ENCODE measurements at places on chromosomes 7 and 10.

DNA sequence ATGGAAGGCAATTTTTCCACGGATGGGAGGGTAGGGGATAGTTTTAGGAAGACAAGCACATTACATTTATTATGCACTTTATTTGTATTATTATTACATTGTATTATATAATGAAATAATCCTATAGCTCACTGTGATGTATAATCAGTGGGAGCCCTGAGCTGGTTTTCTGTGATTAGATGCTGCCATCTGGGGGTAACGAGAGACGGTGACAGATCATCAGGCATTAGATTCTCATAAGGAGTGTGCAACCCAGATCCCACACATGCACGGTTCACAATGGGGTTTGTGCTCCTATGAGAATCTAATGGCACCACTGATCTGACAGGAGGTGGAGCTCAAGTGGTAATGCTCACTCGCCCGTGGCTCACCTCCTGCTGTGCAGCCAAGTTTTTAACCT is 103.9 kb upstream of the STK17A start:
- DNase-seq, result no peak

- peak; percentile 15 for DNase-seq
Measured at GRCh38 chr7:140176122-140176701, 571 bp downstream of the KDM7A start.

- no peak for DNase-seq
Measured at GRCh38 chr7:152752200-152752912, 7.2 kb upstream of the ACTR3B start.

- DNase-seq, result no peak
Measured at GRCh38 chr7:16590424-16590823, 55.1 kb downstream of the ANKMY2 start.

DNA sequence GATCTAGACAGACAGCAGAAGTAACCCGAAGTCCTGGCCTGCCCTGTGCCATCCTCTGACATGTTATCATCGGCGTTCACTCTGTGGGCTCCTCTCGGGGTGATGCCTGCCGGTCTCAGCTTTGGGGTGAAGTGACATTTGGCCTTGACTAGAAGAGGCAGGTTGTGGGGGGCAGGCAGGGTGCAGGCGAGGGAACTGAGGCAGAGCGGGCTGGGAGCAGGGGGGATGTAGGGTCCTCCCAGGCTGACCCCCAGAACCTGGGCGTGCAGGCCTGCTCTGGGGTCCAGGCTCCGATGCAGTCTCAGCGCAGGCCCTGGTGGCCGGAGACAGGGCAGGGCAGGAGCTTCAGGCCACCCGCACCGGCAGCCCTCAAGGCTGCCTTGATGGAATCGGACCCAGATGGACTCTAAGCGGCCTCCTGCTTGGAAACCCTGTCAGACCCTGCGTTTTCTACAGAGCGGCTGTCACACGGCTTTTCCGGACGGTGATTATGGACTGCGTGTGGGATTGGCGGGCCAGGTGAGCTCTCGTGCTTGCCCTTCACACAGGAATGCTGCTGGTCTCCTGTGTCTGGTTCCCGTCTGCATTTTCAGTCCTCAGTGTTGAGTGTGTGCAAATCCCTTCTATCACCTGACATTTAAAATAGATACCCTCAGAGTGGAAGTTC is 842 bp upstream of the JAKMIP3 start:
- DNase-seq, result no peak

DNA sequence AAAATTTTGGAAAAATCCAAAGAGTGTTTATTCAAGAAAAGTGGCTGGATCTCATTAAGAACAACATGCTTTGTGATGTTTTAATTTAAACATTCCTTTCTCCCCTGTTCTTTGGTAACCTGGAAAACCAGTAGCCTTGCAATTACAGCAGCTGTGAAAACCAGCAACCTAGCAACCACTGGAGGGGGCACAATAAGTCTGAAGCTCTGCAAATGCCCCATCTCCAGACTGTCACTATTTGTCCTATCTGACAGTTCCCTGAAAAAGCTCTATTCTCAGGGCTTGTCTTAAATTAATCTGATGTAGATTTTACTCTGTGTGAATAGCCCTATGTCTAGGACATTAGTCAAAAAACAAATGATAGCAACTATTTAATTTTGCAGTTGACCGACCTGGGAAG is 137.6 kb upstream of the THSD7A start:
- DNase-seq, result no peak

GRCh38 chr7:23743226-23743625 is 33.2 kb downstream of the STK31 start:
- no peak for DNase-seq

DNA sequence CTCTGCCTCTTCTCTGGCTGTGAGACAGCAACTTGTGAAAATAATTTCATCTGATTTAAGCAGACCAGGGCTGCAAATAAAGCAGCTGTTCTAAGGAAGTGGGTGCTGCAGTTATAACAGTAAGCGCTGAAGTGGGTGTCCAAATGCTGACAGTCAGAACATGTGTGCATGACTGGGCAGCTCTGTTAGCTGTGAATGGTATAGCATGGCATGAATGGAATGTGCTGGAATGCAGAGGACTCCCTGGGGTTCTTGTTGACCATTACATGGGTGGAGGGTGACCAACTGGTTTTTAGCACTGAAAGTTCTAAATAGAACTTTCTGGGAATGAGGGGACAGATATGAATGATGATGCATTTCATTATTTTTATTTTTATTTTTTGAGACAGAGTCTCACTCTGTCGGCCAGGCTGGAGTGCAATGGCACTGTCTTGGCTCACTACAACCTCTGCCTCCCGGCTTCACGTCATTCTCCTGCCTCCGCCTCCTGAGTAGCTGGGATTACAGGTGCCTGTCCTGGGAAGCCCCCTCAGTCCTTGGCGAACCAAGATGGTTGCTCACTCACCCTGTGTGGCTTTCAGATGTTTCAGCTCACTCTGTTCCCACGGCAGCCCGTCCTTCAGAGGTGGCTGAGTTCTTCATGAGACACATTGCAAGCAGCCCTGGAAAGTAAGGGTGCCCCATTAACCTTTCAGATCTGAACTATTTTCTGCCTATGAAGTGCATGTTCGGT is 319.8 kb upstream of the PHYHIPL start:
- DNase-seq, result no peak

- DNase-seq, result no peak
Measured at GRCh38 chr7:99451936-99452335, 13.2 kb downstream of the CPSF4 start.

GRCh38 chr7:129536323-129536722 is 34.0 kb downstream of the SMKR1 start:
- no peak for DNase-seq

- no peak for DNase-seq
Measured at GRCh38 chr10:13184730-13185514, 23.6 kb downstream of the MCM10 start.

GRCh38 chr7:77537136-77537777 is at the start of gene PTPN12:
Gene PTPN12, plus strand, starts transcription at chr7:77537295. Its CDS starts 252 bp downstream, at chr7:77537547.
- DNase-seq, result peak; percentile 6

DNA sequence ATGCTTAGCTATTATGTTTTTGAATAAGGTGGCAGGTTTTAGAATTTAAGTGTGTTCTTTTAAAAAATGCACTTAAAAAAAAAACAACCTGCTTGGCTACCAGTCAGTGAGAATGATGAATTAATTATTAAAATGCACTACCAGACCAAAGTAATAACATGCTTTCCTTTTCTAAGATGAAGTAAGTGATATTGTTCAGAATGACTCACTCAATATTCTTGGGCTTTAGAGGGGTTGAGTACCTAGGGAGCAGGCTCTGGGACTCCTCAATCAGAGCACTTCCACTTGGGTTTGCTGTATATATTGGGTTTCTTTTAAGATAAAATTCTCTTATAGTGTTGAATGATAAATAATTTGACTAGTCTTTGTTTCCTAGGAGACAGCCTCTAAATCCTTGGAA is 8.6 kb downstream of the STAM start:
- DNase-seq, result no peak

GRCh38 chr10:122052701-122053100 is 63.7 kb downstream of the TACC2 start:
- no peak for DNase-seq

- DNase-seq, result no peak
Measured at GRCh38 chr7:26655781-26656180, 208.6 kb downstream of the SKAP2 start.

DNA sequence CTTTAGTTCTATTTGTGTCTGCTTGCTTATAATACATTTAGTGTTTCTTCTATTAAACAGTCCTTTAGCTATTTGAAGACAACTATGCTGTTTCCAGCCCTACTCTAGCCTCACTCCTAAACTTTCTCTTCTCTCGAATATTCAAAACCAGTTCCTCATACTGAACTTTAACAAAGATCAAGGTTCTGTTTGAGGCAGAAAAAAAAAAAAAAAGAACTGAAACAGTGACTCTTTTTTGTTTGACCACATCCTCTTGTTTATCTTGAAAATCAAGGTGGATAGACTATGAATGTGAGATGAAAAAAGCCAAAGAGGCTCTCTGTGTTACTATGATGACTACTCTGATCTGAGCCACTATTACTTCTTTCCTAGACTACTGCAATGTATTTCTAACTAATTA is 154.3 kb downstream of the ZNF365 start:
- no peak for DNase-seq

GRCh38 chr10:125236091-125236490 is 75.7 kb upstream of the CTBP2 start:
- no peak for DNase-seq

DNA sequence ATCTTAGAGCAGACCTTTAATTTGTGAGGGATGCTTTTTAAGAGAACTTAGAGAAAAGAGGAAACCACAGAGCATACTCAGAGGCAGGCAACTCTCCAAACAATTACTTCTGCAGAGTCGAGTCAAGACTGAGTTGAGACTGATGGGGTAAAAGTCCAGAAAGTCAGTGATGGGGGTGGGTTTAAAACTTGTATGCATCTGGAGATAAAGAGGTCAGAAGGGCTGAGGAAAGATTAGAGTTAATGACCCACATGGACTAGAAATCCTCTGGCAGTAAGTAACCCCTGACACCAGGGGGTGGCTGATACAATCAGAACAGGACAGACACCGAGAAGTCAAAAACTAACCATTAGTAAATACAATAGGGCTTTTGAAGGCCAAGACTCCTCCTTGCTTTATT is 42.4 kb upstream of the SEPTIN7 start:
- no peak for DNase-seq

GRCh38 chr7:113784316-113784715 is 134.5 kb downstream of the PPP1R3A start:
- DNase-seq, result no peak

DNA sequence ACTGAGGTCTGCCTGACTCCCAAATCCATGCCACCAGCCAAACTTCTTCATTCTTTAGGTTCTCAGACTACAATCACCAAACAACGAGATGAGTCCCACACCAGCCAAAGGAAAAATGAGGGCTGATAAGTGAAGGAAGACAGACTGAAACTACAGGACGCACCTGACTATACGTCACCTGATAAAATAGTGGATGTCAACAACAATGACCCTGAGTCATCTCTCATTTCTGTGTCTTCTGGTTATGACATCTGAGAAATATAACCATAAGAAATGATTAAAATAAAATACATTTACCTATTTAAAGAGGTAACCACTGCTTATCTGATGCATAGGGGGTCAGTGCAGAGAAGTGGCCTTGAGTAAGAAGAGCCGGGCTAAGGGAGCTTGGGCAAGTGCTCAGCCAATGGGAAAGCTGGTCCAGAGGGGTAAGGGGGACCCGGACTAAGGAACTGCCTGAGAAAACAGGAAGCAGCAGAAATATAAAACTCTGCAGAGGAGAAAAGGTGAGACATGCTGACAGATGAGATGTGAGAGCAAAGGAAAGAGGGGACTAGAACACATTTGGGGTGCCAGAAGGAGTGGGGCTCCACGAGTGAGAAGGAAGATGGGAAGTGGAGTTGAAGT is 51.8 kb downstream of the HIPK2 start:
- DNase-seq, result no peak

- DNase-seq, result no peak
Measured at GRCh38 chr10:71920540-71921323, 43.5 kb upstream of the CHST3 start.

GRCh38 chr10:11057994-11058393 is 40.3 kb downstream of the CELF2 start:
- no peak for DNase-seq

DNA sequence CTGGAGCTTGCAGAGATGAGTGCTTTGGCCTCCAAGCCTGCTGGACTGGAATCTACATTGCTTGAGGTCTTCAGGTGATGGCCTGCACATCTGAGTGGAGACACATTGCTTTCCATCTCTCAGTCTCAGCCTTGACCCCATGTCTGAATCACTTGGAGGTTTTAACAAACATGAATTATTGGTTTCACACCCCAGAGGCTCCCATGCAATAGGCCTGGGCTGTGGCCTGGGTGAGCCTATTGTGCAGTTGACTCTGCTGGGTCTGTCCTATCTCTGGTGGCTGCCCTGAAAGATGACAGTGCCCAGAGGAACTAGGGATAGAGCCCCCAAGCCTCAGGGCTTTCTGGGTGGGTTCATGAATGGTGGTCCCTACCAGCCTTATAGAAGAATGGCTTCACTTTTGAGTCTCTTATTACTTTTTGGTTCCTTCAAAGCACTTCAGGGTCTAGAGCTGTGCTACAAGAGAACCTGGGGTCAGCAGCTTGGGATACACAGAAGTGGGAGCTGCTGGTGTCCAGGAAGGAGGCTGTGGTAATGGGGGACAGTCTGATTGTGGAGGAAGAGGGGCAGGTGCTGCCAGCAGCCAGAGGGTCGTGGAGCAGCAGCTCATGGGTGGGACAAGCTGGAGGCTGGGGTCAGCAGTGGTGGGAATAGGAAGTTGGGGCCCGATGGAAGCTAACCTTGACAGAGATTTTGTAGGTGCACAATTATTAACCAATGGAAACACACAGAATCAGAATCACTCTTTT is 5.5 kb downstream of the RAMP3 start:
- DNase-seq, result no peak

DNA sequence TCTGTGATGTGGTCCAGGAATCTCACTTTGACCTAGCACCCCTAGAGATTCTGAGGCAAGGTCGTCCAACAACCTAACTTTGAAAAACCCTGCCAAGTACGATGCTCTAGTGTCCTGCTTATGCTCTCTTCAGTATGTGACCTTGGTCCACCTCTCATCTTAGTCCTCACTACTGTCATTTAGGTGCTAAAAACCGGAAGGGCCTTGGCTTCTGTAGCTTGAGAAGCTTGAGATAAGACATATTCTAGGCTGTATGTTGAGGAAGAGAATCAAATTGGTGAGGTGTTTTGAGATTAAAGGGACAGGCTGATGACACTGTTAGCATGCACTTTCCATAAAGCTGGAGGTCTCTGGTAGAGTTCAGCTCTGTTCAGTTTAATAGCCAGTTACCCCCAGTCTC is 57.0 kb upstream of the MTPN start:
- DNase-seq, result no peak
